ENCODE measurements at places on chromosomes 4 and X.

GRCh38 chr4:81966676-81967075 is 407.1 kb downstream of the HNRNPD start:
- DNase-seq, result no peak

DNA sequence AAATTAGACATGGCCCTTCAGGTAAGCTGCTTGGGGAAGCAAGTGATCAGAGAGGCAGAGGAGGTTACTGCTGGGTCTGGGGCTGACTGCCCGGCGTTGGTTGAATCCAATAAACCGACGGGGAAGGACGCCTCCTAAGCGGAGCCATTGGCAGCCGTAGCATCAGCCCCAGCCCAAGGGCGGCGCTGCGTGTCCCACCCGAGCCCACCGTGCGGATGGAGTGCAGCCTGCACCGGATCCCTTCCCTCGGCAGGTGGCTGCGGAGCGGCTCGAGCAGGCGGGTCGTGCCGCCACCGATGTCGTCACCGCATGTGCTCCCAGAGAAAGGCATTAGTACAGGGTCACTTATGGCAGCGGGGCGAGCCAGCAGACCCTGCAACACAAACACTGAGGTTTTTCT is 82.1 kb downstream of the ALPK1 start:
- no peak for DNase-seq

- DNase-seq, result no peak
These were observed 494.1 kb downstream of the CENPC start for GRCh38 chr4:67051000-67051789.

DNA sequence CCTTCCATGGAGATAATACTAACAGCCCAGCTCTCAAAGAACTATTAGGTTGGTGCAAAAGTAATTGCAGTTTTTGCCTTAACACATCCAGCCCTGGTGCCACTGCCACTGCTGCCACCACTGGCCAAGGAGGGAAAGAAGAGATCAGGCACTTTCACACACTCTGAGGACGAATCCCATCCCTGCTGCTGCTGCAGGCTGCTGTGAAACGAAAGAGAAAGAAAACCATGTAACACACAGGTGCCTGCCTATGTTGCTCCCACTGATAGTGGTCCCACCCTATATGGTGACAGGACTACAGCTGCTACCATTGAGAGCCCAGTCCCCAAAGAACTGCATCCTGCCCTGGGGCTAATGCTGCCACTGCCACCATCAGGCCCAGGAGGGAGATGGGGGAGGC is 35.1 kb downstream of the TMLHE start:
- DNase-seq, result no peak

DNA sequence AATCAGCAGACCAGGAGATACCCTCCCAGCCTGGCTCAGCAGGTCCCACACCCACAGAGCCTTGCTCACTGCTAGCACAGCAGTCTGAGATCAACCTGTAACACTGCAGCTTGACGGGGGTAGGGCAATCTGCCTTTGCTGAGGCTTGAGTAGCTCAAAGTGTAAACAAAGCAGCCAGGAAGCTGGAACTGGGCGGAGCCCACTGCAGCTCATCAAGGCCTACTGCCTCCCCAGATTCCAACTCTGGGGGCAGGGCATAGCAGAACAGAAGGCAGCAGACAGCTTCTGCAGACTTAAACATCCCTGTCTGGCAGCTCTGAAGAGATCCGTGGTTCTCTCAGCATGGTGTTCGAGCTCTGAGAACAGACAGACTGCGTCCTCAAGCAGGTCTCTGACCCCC is 15.1 kb upstream of the GABRA2 start:
- DNase-seq, result no peak

DNA sequence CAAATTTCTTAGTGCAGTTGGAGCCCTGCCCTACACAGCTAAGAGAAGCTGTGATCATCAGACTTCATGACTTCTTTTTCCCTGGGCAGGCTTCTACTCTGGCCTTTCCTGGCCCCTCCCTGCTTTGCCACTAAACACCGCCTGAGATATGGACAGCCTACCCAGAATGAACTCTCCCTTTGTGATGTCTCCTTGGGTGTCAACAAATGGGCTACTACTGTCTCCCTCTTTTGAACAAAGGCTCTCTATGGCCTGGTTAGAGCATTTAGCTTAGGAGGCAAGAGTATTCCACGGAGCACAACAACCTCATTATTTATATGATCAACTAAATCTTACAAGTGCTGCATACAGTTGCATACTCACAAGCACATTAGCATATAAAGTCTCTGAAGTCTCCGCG is 127.6 kb upstream of the HCCS start:
- no peak for DNase-seq

DNA sequence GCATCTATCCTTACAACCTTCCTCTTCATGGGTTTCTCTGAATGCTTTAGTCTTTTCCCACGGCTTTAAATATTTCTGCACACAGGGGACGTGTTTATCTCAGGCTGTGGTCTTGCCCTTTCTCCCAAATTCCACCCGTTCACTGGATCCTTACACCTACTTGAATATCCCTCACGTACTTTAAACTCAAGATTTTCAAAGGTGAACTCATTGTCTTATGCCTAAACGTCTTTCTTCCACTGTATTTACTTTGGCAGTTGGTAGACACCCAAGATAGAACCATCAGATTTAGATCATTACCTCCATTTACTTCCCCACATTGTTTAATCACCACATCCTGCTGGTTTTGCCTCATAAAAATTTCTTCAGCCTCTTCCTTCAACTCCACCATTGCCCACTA is 269.2 kb downstream of the CBLL2 start:
- DNase-seq, result no peak

DNA sequence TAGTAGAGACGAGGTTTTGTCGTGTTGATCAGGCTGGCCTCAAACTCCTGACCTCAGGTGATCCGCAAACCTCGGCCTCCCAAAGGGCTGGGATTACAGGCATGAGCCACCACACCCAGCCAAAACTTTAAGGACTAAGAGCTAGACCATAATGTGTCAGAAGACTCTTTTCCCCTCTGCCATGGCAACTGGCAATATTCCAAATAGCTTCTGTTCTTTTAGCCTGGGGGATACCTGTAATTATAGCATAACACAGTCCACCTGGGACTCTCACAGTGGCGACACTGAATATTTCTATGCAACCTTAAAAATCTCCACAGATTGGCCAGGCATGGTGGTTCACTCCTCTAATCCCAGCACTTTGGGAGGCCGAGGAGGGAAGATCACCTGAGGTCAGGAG is 45.5 kb upstream of the RBM47 start:
- no peak for DNase-seq

DNA sequence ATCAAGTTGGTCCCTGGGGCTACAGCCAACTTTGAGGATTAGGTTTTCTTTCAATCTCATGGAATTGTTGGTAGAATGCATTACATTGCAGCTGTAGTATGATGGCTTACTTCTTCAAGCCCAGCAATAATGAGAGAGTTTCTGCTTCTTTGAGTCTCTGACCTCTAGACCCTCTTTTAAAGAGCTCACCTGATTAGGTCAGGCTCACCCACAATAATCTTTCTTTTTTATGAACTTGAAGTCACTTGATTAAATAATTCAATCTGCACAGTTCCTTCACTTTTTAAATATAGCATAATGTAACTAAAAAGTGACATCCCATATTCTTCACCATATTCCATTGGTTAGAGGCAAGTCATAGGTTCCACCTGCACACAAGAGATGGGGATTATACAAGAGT is 547.5 kb upstream of the CT83 start:
- DNase-seq, result no peak

DNA sequence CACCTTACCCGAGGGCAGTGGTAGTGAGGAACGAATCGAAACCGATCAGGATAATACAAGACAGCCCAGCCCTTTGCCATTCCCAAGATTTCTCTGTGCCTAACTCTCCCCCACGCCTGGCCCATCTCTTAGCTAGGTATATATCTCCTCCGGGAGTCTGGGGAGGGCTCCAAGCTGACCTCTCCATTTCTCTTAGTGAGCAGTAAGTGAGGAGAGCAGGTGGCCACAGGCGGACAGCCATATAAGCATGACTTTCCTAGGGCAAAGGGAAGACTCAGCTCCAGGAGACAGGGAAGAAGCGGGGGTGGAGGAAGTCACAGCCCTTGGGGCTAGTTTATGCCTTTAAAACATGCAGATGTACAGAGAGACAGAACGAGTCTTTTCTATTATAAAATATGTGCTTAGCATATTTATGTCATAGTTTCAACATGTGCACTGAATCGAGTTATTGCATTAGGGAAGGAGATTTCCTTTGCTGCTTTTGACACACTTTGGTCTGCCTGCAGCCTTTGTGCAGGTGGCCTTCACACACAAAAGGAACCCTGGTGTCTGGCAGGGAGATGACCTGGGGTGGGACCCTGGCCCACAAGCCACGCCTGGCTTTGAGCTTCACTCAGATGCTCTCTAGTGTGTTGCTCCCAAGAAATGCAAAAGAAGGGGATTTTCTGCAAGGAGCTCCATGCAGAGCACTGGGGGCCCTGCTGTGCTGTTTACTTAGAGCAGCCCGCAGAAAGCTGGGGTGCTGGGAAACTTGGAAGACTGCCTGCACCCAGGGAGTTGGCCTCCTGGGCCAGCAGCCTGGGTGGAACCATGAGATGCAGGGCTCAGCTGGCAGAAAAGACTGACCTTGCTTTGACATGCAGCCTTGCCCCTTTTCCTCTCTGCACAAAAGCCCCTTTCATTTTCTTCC is 613.3 kb downstream of the BCOR start:
- no peak for DNase-seq

DNA sequence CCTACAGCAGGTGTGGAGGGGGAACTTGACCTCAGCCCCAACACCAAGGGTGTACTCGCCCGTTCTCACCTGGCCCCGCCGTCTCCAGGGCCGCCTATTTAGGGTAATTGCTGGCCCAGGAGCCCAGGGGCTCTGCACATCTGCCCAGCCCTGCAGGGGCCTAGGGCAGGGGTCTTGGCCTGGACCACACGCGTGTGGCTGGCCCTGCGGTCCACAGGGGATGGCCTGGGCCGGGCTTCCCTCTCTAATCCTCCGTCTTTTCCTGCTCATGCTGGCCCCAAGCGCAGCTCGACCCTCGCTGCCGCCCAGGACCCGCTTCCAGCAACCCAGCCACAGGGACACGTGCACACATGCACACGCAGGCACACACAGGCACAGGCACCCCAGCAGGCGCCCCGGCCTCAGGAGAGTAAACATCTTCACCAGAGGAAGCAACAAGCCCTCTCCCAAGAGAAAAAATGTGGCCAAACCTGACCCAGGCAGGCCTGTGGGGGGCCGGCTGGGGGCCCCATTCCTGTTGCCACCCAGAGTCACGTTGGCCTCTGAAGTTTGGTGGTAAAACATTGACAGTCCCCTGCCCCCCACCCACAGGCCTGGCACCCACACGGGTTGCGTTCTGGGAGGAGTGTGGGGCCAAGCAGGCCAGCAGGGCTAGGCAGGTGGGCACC is 24.6 kb upstream of the FGFR3 start:
- no peak for DNase-seq

- no peak for DNase-seq
These were observed 151.1 kb downstream of the CDS1 start for GRCh38 chr4:84734037-84734436.

- DNase-seq, result no peak
These were observed 357.8 kb downstream of the MID1IP1 start for GRCh38 chrX:39158801-39159657.

- no peak for DNase-seq
These were observed 130.9 kb downstream of the AFAP1 start for GRCh38 chr4:7808752-7809151.

GRCh38 chr4:11589676-11590075 is 161.0 kb upstream of the HS3ST1 start:
- no peak for DNase-seq

DNA sequence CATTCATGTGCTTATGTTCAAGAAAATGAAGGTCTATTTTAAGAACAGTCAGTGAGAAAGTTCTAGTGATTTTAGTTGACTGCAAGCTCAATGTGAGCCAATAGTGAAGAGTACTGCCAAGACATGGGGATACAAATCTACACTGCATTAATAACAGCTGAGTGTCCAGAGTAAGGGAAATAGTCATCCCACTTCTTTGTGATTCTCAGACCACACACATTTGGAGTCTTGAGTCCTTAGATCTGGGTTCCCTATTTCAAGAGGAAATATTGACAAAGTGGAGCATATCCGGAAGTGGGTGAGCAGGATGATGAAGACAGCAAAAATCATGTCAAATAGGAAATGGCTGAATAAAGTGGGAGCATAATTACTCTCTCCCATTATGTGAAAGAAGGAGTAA is 171.1 kb downstream of the LARP7 start:
- no peak for DNase-seq

- DNase-seq, result no peak
These were observed 37.8 kb downstream of the GAB3 start for GRCh38 chrX:154712781-154713740.

DNA sequence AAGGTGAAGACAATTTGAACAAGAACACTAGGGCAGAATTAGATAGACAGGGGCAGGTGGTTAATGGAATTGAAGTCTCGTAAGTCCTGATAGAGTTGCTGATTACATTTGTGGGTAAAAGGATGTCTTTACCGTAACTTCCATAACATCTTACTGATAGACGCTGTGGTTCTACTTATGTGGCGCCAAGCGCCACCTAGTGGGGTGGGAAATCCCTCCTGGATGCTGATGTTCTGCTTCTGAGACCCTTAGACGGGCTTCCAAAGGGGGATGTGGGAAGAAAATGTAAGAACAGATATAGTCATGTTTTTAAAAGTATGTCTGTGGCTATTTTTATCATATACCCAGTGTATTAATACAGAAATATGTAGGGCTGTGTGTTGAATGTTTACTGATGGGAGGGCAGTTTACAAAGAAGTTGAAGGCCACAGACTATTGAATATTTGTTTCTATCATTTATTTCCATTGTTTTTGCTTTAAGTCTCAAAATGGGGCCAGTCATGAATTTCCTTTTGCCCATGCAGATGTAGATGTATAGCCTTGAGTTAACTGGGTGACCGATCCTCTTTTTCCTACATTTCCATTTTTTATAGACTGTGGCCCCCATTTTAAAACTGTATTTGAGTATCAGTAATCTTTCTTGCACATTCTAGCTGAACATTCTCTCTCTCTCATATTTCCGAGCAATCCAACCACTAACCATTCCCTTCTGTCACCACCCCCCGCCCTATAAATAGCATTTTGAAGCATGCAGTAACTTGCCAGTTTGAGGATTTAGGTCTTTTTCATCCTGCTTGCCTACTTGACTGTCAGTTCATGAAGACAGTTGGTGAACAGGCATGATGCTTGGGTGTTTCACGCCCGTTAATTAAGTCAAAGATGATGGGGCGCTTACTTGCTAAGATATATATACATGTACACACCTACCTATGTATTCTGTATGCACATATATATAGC is 12.1 kb upstream of the TLR8 start:
- peak; percentile 1 for DNase-seq

DNA sequence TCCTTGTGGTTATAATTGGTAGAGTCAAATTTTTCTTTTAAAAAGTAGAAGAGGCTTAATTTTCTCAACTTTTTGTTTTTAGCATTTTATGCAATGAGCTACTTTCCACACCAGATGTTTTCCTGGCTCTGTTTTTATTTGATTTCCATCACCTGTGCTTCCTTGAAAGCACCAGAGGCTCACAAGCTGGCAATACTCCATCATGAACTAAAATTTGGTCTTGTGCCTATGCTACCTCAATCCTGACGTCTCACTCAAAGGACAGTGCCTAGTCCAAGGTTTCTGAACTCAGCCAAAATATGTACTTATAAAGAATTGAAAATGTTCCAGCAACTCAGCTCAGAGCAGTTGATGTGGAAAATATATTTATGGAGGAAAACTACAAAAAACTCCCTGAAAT is 914.0 kb upstream of the PRKX start:
- no peak for DNase-seq

Measured in stimulated activated CD8-positive, alpha-beta memory T cell treated with anti-CD3 and anti-CD28 coated beads, Interleukin-15, amount 100 ng/mL, for 24 hours (primary cell).